ENCODE measurements at places on chromosomes 13 and 19. TPM values are rescaled to one million over a fixed set of nuclear protein-coding genes. Genes with fewer than 3 reads are reported as not detected.

Gene GPC6
- 25.0 TPM for total RNA-seq

Gene CRX
- total RNA-seq, result not detected

Gene BCL2L12
- 1.2 TPM for total RNA-seq

GRCh38 chr13:21703846-21704245, 33.0 kb downstream of the FGF9 start:
- no peak for DNase-seq

DNA sequence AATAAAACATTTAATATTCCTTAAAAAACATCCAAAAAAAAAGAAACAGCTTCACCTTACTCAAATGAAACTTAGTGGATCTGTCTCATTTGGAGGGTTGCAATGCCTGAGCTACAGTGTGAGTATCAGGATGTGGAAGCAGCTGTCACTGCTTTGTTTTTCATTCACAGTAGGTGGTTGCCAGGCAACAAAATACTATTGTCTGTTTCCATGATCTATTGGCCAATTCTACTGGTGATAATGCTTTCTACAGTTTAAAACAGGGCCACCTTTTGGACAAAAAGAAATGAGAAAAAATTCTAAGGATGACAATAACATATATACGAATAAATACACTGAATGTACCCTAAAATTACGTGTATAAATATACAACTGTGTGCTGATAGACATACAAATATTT, 3.0 kb downstream of the ENOX1 start:
- no peak for DNase-seq

- DNase-seq, result no peak
These were observed 14.5 kb downstream of the ACTN4 start for GRCh38 chr19:38661996-38662395.

- DNase-seq, result no peak
These were observed 22.0 kb downstream of the SIN3B start for GRCh38 chr19:16851031-16851712.

DNA sequence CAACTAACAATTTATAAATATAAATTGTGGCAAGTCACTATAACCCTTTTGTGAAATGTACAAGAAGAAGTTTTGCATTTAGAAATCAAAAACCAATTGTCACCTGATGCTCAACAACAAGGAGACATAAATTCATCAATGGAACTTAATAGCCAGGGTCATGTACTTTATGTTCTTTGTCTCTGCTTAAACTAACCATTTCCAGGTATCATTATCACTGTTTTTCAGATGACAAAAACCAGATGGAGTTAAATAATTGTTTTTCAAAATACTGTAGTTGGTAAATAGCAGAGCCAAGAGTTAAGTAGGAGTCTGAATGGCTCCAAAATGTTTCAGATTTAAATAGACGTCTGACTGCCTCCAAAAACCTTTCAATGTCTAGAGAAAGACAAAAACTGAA, 72.3 kb upstream of the MAB21L1 start:
- no peak for DNase-seq

- DNase-seq, result no peak
These were observed 7.9 kb downstream of the FOSB start for GRCh38 chr19:45475537-45476291.

GRCh38 chr13:73913751-73914518, 220.3 kb downstream of the KLF12 start:
- DNase-seq, result no peak

- DNase-seq, result no peak
These were observed 20.7 kb upstream of the ZNF331 start for GRCh38 chr19:53517114-53517741.

DNA sequence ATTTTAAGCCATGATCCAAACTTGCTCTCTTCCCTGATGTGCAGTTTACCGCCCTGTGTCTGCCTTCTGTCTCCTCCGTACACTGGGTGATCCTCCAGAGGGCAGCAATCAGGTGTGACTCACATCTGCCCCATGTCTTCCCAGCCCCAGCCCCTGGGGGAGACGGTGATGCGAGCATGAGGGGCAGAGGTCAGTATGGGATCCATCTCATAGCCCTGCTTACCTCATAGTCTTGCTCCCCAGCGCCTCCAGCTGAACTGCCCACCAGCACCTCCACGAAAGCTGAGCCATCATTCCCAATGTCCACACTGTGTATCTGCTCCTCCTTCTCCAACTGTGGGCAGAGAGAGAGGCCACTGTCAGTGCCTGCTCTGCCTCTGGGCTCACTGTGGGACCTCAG, 14.6 kb downstream of the XRCC1 start:
- no peak for DNase-seq

DNA sequence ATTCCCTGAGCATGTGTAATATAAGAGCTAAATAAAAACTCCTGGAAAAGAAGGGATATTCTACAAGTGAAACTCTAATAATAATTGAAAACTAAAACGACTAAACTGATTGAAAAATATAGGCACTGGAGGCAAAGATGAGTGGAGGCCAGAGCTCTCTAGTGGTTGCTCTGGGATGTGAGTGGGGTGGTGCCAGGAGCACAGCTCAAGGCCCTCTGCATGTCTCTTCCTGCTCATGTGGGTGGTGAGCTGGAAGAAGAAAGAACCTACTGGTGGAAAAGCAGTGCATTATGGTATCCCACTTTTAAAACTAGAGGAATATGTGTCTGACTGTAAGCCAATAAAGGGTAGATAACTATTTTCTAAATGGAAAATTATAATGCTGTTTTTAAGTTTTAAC, 15.8 kb upstream of the ARHGEF7 start:
- DNase-seq, result no peak

Data from cerebellum (tissue), 4 donors.